ENCODE measurements at places on chromosomes 11 and 22.

- DNase-seq: peak; percentile 82
These were observed 71.5 kb upstream of the BID start for GRCh38 chr22:17845790-17846189.

DNA sequence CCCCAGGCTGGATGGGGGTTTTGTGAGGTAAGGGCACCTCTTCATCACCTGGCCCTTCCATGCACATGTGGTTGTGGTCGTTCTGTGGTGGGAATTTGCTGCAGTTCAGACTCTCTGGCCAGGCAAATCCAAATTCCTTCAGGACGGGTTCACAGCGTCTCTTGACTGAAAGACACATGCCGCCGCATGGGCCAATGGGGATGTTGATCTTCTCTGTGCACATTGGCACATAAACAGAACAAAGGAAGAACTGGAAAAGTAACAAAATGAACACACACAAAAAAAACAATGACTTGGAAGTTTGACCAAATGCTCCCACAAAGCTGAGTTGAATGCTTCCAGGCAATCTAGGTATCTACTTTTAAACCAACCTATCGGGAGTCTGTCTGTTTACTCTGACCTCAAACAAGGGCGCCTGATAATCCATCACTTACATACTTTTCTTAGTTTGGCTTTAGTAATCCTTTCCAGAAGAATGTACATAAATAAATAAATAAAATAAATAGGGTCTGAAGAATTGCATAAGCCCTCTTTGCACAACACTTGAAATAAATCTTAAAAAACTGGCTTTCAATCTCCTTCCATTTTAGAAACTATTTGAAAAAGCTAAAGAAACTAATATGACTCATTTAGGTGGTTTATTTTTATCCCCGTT, 2.8 kb downstream of the FZD4 start:
- DNase-seq: no peak

- no peak for DNase-seq
These were observed 525.5 kb downstream of the NTM start for GRCh38 chr11:131895865-131896264.

DNA sequence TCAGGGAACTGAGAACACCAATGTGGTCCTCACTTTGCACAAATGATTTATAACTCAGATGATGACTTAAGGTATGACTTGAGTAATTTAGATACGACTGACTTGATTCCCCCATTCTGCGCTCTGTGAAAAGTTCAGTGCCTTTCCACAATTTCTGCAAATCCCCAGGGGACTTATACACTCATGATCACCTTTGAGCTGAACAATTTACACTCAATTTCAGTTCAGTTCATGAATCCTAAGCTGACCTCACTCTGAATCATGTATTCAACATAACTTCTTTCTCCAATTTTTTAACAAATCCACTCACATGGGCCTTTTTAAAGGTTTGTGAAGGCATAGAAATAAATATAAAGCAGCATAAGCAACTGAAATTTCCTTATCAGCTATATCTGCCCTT, 274.2 kb downstream of the FAM76B start:
- DNase-seq: no peak

DNA sequence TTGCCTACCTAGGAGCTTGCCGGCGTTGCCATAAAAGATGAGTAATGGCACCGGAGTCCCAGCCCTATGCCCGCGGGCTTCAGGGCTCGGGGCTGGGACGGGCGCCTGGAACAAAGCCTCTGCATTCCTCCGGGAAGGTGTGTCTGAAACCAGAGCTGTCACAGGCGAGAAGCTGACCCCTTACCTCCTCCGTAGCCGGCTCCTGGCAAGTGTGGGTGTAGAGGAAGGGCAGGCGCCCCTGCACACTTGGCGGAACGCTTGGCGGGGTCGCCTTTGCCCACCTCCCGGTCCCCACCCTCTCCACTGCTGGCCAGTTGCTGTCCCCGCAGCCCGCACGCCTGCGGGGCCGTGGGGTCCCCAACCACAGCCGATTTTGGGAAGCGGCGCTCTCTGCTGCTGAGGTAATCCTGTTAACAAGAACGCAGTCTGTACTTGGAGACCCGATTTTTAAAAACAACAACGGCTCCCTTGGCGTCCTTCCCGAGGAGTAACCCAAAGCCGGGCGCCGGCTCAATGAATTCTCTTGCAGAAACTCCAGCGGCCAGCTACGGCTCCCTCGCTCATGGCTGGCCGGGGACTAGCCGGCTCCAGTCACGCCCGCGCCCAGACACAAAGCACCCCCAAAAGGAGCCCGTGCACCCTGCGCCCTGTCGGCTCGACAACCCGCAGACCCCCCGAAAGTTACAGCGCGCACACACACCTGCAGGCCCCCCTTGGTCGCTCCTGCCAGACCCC, 89.2 kb downstream of the PLEKHA7 start:
- DNase-seq: peak; percentile 71

DNA sequence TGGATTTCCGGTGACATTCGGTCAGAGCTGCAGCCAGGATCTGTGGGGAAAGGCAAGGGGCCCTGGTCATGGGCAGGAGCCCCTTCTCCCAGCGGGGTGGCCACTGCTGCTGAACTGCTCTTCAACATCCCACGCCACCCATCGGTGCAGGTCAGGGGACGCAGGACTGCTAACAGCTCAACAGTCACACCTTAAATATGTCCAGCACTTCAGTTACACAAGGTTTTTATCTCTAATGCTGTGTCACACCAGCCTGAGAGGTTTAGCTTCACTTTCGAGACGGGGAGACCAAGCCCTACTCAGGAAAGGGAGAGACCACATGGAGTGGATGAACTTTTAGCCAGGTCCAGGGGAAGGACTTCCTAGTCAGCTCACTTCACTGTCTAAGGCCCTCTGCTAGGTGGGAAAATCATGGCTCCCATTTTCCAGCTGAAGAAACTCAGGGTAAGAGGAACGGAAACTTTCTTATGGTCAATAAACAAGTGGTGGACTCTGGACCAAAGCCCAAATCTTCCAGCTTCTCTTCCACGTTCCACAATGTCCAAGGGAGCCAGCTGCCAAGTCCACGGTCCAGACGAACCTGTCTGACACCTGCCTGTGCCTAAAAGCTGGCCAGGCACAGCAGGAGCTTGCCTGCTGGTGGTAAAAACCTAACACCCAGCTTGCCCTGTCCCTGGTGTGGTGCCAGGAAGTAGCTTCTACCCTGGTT, 21.0 kb upstream of the CHADL start:
- no peak for DNase-seq

- DNase-seq: no peak
These were observed 21.2 kb downstream of the MS4A4E start for GRCh38 chr11:60221692-60222091.

DNA sequence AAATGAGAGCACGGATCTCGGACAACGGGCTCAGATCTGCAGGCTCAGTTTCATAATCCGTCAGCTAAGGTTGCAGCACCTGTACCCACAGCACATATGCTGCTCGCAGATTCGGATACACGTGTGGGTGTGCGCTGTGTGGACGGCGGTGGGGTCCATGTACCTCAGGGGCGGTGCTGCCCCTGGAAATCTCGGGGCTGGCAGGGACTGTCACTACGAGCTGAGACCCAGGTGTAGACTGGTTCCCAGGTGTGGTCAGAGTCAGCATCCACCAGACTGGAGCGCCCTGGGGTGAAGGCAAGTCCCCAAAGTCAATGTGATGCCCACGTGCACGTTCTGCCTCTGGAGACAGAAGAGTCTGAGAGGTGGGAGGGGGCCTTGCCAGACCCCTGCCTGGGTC, 989.3 kb downstream of the BRD1 start:
- no peak for DNase-seq

DNA sequence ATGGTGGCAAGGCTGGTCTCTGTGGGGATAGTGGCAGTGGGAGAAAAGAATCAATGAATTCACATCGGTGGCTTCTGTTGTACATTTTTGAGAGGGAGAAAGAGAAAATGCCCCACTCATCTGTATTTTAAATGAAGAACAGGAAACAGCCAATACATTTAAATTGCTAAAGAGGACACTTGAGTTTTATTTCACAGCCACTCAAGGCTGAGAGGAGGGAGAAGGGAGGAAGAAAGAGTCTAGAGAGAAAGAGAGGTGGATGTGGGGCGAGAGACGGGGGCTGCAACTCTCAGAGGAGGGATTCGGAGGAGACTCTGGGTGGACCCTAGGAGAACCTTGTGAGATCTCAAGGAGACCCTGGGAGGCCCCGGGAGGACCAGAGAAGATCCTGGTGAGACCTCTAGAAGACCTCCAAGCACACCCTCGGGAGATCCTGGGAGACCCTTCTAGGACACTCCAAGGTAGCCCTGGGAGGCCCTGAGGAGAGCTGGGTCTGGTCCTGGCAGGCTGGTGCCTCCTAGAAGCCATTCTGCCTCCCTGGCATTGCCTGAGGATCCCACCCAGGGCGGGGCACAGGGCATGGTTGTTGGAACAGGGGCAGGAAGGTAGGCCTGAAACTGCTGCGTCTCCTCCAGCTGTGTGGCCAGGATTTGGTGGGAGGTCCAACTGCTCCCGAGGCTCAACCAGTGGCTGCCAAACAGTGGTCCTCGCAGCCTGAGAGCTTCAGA, 91.0 kb upstream of the SHISAL1 start:
- no peak for DNase-seq

GRCh38 chr11:27239305-27239942, 123.6 kb downstream of the CCDC34 start:
- peak; percentile 62 for DNase-seq

- DNase-seq: no peak
These were observed 21.4 kb downstream of the UVRAG start for GRCh38 chr11:75836417-75836816.

DNA sequence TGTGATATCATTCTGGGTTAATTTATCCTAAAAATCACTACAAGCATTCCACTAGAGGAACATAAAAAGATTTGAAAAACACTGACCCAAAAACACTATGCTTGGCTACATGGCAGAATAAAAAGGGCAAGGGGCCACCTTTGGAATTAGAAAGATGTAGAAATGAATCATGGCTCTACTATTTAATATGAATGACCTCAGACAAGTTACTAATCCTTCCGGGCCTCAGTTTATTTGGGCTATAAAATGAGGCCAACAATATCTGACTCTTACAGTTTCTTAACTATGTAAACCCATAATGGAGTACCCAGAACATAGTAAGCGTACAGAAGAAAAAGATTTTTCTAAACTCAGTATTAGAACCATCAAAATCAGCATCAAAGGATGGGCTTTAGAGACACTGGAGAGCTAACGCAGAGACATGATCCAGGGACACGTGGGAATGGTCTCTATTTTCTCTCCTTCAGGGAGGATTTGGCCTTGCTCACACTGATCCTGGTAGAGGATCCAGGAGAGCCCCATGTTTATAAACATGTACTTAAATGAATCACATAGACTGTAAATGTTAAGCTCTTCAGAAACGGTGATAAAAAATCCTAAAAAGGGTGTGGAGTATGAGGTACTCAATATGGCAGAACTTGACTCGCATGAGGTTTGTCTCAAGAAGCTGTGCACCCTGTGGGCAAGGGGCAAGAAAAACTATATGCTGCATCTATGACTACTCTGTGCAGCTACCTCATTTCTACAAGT, 288.4 kb upstream of the PITPNB start:
- peak; percentile 31 for DNase-seq

DNA sequence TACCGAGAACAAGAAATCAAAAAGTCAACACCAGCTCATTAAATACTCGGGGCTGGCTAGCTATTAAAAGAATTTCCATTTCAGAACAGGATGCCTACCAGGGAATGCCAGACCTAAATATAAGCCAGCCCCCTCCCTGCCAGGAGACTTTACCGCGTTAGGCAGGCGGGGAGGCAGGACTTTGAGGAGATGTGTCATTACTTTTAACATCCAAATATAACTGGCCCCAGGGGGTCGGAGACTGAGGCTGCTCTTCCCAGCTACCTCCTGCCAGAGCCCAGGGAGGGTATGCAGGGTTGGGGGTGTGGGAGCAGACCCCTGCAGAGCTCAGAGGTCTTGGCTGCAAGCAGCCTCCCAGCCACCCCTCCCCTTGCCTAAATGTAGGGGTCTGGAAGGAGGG, 183.5 kb downstream of the DSCAML1 start:
- no peak for DNase-seq

DNA sequence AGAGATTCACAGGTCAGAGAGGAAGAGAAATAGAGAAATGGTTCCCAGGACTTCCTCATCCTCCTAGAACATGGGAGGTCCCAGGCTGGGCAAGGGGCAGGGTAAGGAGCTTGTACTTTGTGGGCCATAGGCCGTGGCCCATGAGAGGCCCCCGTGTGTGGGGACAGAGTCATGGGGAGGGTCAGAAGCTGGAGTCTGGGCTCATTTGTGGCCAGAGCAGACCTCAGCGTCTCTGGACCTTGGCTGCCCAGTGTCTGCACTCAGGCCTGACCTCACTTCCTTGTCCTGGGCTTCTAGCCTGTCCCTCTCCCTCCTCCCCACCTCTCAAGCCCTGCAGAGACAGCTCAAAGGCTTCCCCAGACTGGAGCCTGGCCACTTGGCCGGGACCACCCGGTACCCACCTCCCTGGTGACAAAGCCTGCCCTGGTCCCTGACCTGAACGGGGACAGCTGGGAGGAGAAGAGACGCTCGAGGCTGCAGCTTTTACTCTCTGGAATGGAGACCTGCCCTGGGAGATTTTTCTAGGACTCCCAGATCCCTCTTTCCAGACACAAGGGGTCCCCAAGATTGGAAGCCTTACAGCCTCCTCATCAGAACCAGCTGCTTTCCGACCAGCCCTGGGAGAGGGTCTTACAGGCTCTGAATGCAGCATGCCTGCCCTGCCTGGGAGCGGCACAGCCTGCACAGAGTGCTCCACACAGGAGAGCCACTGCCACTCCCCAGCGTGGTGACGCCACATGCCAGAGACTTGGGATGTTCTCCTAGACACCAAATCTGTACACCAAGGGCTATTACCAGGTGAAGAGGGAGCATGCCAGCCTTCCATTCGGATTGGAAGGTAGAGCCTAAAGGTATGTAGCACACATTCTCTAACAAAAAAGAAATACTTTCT, 569.0 kb upstream of the B3GAT1 start:
- DNase-seq: no peak

GRCh38 chr11:121544956-121545355, 92.2 kb upstream of the SORL1-AS1 start:
- no peak for DNase-seq

DNA sequence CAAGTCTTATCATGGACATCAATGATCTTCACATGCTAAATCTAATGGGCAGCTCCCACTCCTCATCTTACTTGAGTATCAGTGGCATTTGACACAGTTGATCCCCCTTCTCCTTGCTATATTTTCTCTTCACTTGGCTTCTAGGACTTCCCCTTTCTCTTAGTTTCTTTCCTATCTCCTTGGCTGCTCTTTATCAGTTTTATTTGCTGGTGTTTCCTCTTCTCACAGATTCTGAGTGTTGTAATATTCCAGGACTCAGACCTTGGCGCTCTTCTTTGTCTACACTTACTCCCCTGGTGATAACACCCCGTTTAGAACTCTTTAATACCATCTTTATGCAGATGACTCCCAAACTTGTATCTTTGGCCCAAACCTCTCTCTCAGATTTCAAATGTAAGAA, 33.9 kb upstream of the RASSF10 start:
- no peak for DNase-seq

DNA sequence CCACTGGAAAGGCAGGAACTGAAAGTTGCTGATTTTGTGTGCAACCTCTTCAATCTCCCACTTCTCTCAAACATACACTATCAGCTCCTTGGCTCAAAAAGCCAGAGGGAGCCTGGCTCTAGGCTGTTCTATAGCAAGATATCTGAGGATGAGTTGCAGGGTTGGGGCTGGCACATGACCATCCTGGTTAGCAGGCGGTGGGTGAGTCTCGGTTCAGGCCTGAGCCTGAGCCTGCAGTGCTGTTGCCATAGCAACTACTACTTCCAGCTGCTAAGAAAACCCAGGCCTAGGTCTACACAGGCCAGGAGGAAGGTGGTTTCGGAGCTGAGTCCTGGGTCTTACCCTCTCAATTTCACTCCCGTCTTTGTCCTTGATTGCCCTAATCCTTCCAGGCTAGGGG, 39.0 kb downstream of the CWC15 start:
- DNase-seq: peak; percentile 65
